ENCODE measurements at places on chromosomes 6 and 20.

- no peak for DNase-seq
Measured at GRCh38 chr6:79665725-79666551, 34.8 kb downstream of the SH3BGRL2 start.

DNA sequence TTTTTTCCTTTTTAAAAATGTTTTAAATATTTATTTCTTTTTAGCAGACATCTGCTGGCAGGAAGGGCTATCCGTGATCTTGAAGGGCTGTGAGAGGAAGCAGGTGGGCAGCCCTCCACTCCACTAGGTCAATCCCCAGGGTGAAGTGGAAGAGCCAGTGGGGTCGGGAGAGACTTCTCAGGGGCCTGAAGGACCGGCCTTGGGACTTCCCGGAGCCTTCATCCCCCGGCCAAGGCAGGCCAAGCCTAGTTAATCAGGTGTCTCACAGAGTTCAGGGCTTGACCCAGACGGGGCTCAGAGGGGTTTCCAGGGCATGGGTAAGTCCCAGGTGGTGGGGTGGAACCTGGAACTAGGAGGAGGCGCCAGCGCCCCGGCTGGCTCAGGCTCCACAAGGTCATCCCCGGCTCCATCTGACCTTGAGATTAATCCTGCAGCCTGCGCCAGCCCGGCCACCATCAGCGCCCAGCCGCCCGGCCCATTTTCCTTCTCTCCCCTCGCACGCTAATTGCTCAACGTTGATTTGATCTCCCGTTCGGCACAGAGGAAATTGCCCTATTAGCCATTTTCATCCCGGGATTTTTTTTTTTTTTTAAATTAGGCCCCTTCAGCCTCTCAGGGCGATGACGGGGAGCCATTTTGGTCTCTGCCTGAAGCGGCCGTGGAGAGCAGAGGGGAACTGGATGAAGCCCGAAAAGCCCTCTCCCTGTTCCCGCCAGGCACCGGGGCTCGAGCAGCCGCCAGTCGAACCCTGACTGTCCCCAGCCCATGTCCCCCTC lies 44.4 kb downstream of the MDFI start:
- no peak for DNase-seq

DNA sequence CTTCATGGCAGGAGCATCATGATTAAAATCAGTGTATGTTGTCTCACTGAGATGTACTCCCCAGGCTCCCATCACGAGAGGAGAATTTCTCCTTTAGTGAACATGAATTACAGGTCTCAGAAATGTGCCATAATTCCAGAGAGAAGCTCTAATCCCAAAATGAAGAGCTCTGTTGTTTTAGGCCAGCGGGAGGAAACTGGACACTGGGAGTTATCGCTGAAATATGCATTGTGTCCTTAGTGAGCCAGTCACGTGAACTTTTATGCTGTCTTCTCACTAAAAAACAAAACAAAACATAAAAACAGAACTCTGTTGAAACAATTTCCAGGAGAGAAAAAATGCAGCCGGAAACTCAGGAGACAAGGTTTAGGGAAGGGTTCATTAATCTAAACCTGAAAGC lies 315.7 kb upstream of the NT5E start:
- DNase-seq = no peak

- no peak for DNase-seq
Measured at GRCh38 chr6:167870321-167870720, 43.6 kb downstream of the AFDN start.

- peak; percentile 7 for DNase-seq
Measured at GRCh38 chr20:38085026-38085425, 51.5 kb downstream of the RPRD1B start.

All from retina (tissue), 1 donor.